ENCODE measurements at places on chromosomes 3 and 15.

GRCh38 chr15:58755956-58756355 lies 6.4 kb upstream of the ADAM10 start:
- no peak for DNase-seq

- no peak for DNase-seq
Measured at GRCh38 chr3:124777762-124778470, 47.7 kb downstream of the UMPS start.

- DNase-seq = no peak
Measured at GRCh38 chr15:72358650-72359171, 17.1 kb downstream of the HEXA start.

GRCh38 chr3:58299839-58300516 lies 6.1 kb upstream of the RPP14 start:
- DNase-seq = no peak

- no peak for DNase-seq
Measured at GRCh38 chr3:112011376-112011940, 12.7 kb downstream of the TAGLN3 start.

DNA sequence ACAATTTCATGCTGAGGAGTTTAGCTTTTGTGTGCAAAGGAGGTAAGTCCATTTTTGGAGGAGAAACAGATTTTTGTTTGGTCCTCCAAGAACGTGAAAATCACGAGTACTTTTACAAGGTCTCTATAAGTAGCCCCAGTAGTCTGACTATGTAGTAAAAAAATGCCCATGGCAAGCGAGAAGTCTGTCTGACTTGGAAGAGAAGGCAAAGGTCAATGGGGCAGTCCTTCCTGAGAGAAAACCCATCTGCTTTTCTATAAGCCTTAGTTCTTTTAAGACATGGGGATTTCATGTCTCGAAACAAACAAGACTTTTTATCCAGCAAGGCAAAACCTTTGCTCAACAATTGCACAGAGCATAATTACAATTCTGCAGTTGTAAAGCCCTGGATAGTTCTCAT lies 183.2 kb downstream of the GAP43 start:
- DNase-seq = no peak

Data from stimulated activated CD4-positive, alpha-beta T cell treated with anti-CD3 and anti-CD28 coated beads, Interleukin-1b, Interleukin-23, amount 100 ng/mL, for 1 hour (primary cell).